ENCODE measurements at places on chromosomes 7 and 10. TPM values are rescaled to one million over a fixed set of nuclear protein-coding genes. Genes with fewer than 3 reads are reported as not detected.

Gene UNC5B
- 8.4 TPM for total RNA-seq

Gene TMEM229A
- not detected for total RNA-seq

Gene EBF3
- total RNA-seq, result not detected

Gene UNCX
- total RNA-seq, result not detected

Gene AFAP1L2
- 0.07 TPM for total RNA-seq

Gene STEAP2
- total RNA-seq, result 0.02 TPM

Gene CYP26C1
- 0.16 TPM for total RNA-seq

Gene DNAH11
- 0.02 TPM for total RNA-seq

Gene NEBL
- 12.5 TPM for total RNA-seq

Gene CYP3A5
- 0.96 TPM for total RNA-seq

Gene UCN3
- total RNA-seq, result not detected

Gene UTF1
- total RNA-seq, result 0.16 TPM

Gene UCMA
- not detected for total RNA-seq

Gene ITGA8
- total RNA-seq, result not detected

Gene LRGUK
- 0.13 TPM for total RNA-seq

Gene SPDYE18
- total RNA-seq, result 0.44 TPM

Gene SERPINE1
- 1.3 TPM for total RNA-seq

Gene COBL
- total RNA-seq, result 0.11 TPM

Gene ELFN1
- 0.45 TPM for total RNA-seq

Gene MMP21
- not detected for total RNA-seq

Gene MAT1A
- total RNA-seq, result 0.42 TPM

Gene GLI3
- total RNA-seq, result 0.18 TPM

Gene ERVW-1
- not detected for total RNA-seq

Gene LRRD1
- not detected for total RNA-seq

Gene TRRAP
- total RNA-seq, result 47.2 TPM

Gene C10orf143
- 0.33 TPM for total RNA-seq

Gene DBF4
- 104 TPM for total RNA-seq

Gene GIMAP2
- total RNA-seq, result 1.2 TPM

Gene SAMD9L
- total RNA-seq, result 0.44 TPM

Gene SLC12A9
- 20.2 TPM for total RNA-seq

Gene MYL10
- total RNA-seq, result not detected

Gene SPDYE16
- total RNA-seq, result not detected

Gene PDZD7
- 0.09 TPM for total RNA-seq

Gene CARD11
- 11.4 TPM for total RNA-seq

Gene AZGP1
- total RNA-seq, result 0.53 TPM

Gene ARHGEF5
- 0.29 TPM for total RNA-seq

Gene ANKRD2
- total RNA-seq, result not detected

Gene ARHGAP22
- total RNA-seq, result 29.3 TPM

Gene SLC39A12
- not detected for total RNA-seq

Gene CADPS2
- 0.18 TPM for total RNA-seq

Gene EN2
- not detected for total RNA-seq

Gene PON1
- not detected for total RNA-seq

Gene CD36
- 0.72 TPM for total RNA-seq

Gene OR2A42
- total RNA-seq, result not detected

Gene ABCB4
- total RNA-seq, result 0.27 TPM

Gene GJC3
- 0.16 TPM for total RNA-seq

Gene MDFIC
- total RNA-seq, result 0.13 TPM

Gene AGAP4
- total RNA-seq, result 20.8 TPM
